ENCODE measurements at places on chromosomes 16 and 17.

DNA sequence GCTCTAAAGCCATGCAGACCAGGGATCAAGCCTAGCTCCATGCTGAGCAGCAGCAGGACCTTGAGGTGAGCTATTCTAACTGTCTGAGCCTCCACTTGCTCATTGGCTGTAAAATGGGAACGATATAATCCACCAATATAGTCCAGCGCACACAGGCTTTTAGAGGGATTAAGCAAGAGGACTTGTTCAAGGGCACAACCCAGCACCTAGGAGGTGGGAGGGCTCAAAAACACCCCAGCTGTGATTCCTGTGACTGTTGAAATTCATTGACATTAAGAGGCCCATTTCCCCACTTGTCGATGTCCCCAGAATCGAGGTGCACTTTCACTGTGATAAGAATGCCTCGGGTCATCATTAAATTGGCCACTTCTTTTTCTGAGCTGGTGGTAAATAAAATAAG is 4.1 kb downstream of the USH1G start:
- DNase-seq, result no peak

GRCh38 chr17:49696233-49696761 is 11.5 kb downstream of the SLC35B1 start:
- DNase-seq, result no peak

GRCh38 chr16:69319381-69319780 is 8.2 kb downstream of the VPS4A start:
- no peak for DNase-seq

- no peak for DNase-seq
Measured at GRCh38 chr17:82486231-82487094, 27.9 kb downstream of the NARF start.

GRCh38 chr17:76296186-76296585 is 11.9 kb downstream of the QRICH2 start:
- no peak for DNase-seq

GRCh38 chr16:88835383-88835782 is 21.4 kb downstream of the GALNS start:
- DNase-seq, result no peak

- DNase-seq, result no peak
Measured at GRCh38 chr16:51390877-51391276, 239.8 kb upstream of the SALL1 start.

DNA sequence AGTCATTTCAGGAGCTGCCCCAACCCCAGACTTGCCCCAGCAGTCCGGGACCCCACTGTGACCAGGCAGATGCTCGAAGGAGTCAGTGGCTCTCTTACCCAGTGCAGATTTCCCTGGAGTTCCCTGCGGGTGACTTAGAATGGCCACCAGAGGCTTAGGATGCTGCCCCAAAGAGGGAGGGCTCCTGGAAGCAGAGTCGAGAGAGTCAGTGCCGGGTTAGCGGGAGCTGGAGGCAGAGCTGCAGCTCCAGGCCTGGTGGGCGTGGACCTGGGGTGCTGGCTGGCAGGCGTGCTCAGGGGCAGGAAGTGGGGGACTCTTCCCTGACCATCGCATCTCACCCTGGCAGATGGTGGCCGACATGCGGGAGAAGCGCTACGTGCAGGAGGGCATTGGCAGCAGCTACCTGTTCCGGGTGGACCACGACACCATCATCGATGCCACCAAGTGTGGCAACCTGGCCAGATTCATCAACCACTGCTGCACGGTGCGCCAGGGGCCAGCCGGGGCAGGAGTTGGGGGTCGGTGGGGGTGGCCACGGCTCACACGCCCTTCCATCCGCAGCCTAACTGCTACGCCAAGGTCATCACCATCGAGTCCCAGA is 1.6 kb upstream of the HSD3B7 start:
- DNase-seq, result no peak

GRCh38 chr17:79907850-79908249 is 68.6 kb upstream of the CBX4 start:
- DNase-seq, result no peak

DNA sequence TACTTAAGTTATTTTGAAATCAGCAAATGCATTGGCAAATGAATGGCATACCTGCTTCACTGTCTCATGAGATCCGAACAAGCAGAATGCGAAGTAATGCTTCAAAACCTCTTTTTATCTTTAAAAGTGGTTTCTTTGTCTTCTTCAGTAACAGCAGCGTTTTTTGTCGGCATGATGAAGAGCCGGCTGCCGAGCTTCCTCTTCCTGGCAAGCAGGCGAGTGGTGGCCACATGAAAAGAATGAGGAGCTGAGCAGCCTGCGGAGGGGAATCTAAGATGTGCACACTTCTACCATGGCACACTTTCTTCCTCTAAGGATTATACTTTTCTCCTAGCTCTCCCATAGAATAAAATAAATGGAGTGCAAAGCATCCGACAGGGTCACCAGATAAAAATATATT is 42.4 kb upstream of the AKTIP start:
- DNase-seq, result no peak

- DNase-seq, result no peak
Measured at GRCh38 chr16:87930456-87930855, 5.9 kb downstream of the CA5A start.

- DNase-seq, result no peak
Measured at GRCh38 chr17:38984666-38985065, 17.5 kb upstream of the FBXO47 start.

- no peak for DNase-seq
Measured at GRCh38 chr16:81676066-81676882, 102.8 kb upstream of the PLCG2 start.

- DNase-seq, result no peak
Measured at GRCh38 chr17:75601057-75601987, 13.7 kb downstream of the MYO15B start.

- no peak for DNase-seq
Measured at GRCh38 chr16:73546341-73546845, 498.5 kb upstream of the ZFHX3 start.

DNA sequence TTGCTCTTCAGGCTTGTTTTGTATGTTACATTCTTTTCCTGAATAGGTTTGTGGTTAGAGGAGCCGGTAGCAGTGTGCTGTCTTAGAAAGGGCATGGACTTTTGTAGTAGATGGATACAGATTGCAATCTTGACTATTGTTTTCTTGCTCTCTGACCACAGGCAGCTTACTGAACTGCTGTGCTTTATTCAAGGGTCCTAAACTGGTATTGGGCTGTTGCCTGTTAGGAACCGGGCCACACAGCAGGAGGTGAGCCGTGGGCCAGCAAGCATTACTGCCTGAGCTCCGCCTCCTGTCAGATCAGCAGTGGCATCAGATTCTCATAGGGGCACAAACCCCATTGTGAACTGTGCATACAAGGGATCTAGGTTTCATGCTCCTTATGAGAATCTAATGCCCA is 373.9 kb downstream of the CPPED1 start:
- no peak for DNase-seq

- DNase-seq, result no peak
Measured at GRCh38 chr16:89442588-89442987, 47.8 kb downstream of the ANKRD11 start.

- no peak for DNase-seq
Measured at GRCh38 chr17:3964203-3965117, at the start of gene ATP2A3. Gene ATP2A3, minus strand, starts transcription at chr17:3964437. Its CDS starts 146 bp downstream, at chr17:3964291.

- peak; percentile 17 for DNase-seq
Measured at GRCh38 chr17:40443196-40443987, at the start of gene IGFBP4. Gene IGFBP4, plus strand, starts transcription at chr17:40443450. Its CDS starts 286 bp downstream, at chr17:40443736.

DNA sequence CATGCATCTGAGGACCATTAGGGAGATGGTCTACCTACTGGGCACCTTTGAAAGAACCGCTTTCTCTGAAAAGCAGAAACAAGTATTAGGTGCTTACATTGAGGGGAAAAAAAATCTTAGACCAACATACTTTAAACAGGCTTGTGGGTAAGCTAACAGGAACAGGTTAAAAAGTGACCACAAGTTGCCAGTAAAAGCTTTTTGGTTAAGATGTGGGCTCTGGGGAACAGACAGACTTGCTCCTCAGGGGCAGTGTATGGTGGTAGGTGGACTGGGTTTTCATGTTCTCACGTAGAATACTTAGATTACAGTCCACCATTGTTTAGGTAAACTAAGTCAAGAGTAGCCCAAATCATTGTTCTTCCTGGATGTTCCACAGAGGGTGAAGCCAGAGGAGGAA is 41.2 kb downstream of the REXO5 start:
- DNase-seq, result no peak

DNA sequence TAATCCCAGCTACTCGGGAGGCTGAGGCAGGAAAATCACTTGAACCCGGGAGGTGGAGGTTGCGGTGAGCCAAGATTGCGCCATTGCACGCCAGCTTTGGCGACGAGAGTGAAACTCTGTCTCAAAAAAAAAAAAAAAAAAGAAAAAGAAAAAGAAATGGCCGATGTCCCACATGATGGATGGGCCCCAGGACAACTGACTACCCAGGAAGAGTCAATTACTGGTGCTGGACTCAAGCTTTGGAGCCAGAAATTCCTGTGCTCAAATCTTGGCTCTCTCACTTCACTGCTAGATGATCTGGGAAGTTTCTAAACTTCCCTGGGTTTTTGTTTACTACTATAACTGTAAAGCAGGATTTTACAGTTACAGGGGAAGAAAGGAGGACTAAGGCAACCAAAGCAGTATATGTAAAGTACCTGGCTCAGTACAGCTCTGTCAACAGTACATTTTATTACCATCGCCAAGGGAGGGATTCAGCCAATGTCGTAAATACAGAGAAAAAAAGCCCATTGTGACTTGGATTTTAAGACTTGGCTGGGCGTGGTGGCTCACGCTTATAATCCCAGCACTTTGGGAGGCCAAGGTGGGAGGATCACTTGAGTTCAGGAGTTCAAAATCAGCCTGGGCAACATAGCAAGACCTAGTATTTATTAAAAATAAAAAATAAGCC is 11.9 kb downstream of the C16orf86 start:
- no peak for DNase-seq

DNA sequence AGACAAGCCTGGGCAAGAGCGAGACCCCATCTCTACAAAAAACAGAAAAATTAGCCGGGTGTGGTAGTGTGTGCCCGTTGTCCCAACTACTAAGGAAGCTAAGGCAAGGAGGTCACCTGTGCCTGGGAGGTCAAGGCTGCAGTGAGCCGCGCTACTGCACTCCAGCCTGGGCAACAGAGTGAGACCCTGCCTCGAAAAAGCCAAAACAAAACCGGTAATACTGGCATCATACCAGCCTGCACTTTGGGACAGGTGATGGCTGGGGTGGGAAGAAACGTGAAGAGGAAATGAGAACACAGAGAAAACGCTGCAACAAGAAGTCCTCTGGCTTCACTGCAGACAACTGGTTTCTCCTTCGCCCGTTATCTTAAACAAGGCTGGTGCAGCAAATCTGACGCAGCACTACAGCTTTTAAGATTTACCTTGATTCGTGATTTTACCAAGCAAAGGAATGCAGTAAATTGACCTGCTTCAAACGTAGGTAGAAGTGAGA is 725 bp upstream of the CASC3 start:
- DNase-seq, result no peak

- no peak for DNase-seq
Measured at GRCh38 chr16:67594956-67595355, 32.6 kb downstream of the CTCF start.

GRCh38 chr17:71850812-71851211 is 270.0 kb upstream of the SOX9 start:
- no peak for DNase-seq

DNA sequence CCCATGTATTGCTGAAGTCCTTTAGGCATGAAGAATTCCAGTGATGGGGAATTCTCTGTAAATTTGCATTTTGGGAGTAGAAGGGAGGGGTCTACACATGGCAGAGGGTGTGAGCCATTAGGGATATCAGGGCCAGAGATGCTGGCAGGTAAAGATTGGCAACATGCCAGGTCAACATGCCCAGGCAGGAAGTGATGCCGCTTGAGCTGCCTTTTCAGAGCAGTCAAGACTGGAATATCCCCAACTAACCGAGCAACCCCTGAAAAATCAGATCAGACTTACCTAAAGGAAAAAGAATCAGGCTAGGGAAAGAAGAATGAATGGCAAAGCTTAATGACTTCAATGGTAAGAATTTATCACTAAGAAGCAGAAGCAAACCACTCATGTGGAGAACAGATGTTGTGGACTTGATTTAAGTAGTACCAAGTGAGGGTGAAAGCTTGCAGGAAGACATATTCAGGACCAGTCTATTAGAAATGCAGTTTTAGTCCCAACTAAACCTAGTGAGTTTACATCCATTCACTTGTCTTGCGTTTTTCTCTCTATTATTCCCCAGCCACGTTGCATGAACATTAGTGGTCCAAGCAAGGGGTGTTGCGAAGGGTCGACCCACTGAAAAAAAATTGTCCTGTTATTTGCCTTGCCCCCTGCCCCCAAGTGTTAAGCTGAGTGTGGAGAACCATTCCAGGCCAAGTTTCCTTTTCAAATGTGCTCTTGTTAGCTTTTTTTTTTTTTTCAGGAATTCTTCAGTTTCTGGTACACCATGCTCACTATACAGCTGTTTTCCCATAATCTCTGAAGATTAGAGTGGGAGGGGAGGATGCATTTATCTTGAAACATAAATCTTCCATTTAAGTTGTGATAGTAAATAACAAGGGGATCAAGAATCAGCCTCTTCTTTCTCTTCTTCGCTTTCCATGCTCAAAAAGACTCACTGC is 105.2 kb downstream of the ABCA8 start:
- no peak for DNase-seq

DNA sequence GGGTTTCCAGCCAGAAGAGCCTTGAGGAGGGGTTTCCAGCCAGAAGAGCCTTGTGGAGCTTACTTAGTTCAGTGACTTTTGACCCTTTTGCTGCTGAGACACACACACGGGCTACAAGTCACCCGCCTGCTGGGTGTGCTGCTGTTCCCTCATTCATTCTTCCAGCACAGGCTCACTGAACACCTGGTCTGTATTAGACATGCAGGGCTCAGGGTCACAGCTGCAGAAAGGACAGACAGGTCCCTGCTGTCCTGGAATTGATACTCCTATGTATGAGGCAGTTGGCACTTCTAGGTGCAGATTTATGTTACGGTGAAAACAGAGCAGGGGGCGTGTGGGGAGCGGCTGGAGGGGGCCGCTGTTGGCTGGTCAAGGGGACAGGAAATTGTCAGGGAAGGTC is 6.8 kb downstream of the CACNG4 start:
- DNase-seq, result no peak

GRCh38 chr16:31079342-31079944 is 5.2 kb downstream of the ZNF646 start:
- no peak for DNase-seq

- no peak for DNase-seq
Measured at GRCh38 chr16:17237350-17237944, 233.3 kb downstream of the XYLT1 start.

- DNase-seq, result no peak
Measured at GRCh38 chr16:12162151-12162985, 185.8 kb downstream of the SNX29 start.

DNA sequence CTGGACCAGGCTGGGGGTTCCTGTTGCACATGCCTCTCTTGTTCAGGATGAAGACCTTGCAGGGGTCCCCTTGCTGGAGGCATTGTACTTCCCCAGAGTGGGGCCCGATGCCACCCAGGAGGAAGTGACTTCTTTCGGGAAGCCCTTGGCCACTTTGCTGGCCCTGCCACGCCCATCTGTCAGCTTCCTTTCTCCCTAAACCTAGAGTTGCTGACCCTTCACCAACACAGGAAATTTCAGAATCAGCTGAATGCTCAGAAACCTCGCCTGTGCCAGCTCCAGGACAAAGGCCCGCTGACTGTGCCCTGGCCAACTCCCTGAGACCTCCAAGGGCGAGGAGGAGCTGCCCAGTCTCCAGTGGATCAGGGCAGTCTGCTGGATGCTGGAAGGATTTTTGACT is 26.7 kb downstream of the WNT9B start:
- peak; percentile 7 for DNase-seq

- DNase-seq, result no peak
Measured at GRCh38 chr16:31888735-31889134, 15.1 kb downstream of the ZNF267 start.

GRCh38 chr16:3149630-3150345 is 15.0 kb downstream of the ZNF213 start:
- DNase-seq, result peak; percentile 59

- DNase-seq, result no peak
Measured at GRCh38 chr17:53527473-53527872, 295.3 kb upstream of the KIF2B start.
